NCI-H226 (cell line): ENCODE measurements at places on chromosomes 6 and 20.

DNA sequence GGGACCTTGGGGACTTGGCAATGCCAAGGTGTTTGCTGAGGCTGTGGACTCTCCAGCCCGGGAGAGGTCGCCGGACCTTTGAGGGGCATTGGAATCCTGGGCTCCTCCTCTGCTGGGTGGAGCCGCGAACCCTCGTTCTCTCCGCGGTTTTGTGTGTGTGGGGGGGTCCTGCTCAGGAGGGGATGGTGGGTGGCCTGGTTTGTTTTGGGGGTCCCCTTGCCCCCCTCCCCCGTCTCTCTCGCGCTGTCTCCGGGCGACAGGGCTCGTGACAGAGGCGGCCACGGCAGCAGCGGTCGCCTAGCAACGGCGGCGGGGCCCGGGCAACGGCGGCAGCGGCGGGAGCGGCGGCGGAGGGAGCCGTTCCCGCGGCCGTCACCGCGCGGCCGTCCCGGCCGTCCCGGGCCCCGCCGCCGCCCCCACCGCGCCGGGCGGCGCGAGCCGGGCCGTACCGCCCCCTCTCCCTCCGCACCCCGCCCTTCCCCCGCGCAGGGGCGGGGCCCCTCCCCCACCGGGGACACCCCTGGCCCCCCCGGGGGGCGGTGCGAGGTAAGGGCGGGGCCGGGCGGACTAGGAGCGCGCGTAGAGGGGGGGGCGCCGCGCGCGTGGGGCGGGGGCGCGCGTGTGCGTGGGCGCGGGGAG is 7.8 kb downstream of the SYNGAP1 start:
- peak; percentile 11 for DNase-seq

- peak; percentile 9 for DNase-seq
These were observed 62.6 kb upstream of the TMEM244 start for GRCh38 chr6:129923530-129924250.

GRCh38 chr6:12614456-12614855 is 102.1 kb upstream of the PHACTR1 start:
- DNase-seq: peak; percentile 19

GRCh38 chr20:25538838-25539665 is 46.3 kb downstream of the NINL start:
- DNase-seq: no peak

DNA sequence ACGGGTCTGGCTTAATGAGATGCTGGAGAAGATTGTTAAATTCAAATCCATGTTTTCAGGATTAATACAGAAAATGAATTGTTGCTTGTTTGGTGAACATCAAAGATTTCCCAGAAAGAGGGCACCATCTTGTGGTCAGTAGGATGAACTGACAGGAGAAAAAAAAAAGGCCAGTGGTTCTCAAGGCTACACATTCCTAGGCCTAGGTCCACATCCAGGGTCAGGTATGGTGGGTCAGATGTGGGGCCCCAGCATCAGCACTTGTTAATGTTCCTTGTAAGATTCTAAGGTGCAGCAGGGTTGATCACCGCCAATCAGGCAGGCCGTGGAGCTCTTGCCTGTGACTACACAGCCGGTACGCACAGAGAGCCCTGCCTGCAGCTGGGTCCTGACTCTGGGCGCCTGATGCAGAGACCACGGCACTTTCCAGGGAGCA is 34.0 kb upstream of the FOXO3 start:
- DNase-seq: no peak

GRCh38 chr20:61534346-61534745 is 282.3 kb downstream of the CDH4 start:
- DNase-seq: no peak

- no peak for DNase-seq
These were observed 37.2 kb downstream of the HM13 start for GRCh38 chr20:31551163-31552081.

DNA sequence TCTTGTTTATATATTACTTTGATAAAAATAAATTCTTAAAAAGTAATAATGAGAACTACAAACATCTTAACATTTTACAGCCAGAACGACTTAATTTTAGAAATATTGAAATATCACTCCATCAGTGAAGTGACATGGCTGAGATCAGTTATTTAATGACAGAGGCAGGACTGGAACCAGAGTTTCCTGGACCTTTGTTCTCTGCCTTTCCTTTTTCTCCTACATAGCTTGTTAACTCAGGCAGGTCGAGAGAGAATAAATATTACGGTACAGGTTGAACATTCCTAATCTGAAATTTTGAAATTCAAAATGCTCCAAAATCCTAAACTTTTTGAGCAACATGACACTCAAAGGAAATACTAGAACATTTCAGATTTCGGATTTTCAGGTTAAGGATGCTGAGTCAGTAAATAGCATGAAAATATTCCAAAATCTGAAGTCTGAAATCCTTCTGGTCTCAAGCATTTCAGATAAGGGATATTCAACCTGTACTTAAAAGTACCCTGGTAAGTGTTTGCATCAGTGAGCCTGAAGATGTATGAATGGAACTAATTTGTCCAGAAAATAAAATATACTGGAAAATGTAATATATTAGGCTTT is 6.5 kb downstream of the TMEM170B start:
- no peak for DNase-seq

GRCh38 chr20:32914031-32914430 is 55.3 kb downstream of the EFCAB8 start:
- no peak for DNase-seq

GRCh38 chr6:113047148-113047547 is 700.0 kb downstream of the RFPL4B start:
- DNase-seq: no peak

GRCh38 chr6:139330826-139331500 is 39.2 kb upstream of the TXLNB start:
- no peak for DNase-seq

GRCh38 chr20:55935448-55936208 is 69.7 kb downstream of the CBLN4 start:
- DNase-seq: no peak

DNA sequence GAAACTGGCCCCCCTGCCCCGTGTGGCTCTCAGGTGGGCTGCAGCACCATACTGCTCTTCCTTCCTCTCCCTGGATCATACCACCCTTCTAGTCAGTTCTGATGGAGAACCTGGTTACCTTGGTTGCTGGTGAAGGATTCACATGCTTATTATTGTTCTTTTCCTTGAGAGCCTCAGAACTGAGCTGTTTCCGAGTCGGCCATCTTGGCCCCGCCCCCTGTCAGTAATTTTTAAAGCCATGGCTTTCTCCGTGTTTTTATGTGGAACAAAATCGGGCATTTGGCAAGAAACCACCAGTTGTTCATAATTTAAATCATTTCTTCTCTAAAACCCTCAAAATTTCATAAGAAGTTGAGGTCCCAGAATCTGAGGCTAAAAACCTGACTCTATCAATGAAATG is 493.8 kb downstream of the NKAIN2 start:
- no peak for DNase-seq
